Activated T-helper 1 cell treated with anti-CD3 and anti-CD28 coated beads, Interleukin-2, amount 50 U/mL, for 16 hours (primary cell): ENCODE measurements at places on chromosomes 5 and 9.

- DNase-seq: no peak
Observed at GRCh38 chr9:99567436-99567835, 254.2 kb upstream of the NR4A3 start.

DNA sequence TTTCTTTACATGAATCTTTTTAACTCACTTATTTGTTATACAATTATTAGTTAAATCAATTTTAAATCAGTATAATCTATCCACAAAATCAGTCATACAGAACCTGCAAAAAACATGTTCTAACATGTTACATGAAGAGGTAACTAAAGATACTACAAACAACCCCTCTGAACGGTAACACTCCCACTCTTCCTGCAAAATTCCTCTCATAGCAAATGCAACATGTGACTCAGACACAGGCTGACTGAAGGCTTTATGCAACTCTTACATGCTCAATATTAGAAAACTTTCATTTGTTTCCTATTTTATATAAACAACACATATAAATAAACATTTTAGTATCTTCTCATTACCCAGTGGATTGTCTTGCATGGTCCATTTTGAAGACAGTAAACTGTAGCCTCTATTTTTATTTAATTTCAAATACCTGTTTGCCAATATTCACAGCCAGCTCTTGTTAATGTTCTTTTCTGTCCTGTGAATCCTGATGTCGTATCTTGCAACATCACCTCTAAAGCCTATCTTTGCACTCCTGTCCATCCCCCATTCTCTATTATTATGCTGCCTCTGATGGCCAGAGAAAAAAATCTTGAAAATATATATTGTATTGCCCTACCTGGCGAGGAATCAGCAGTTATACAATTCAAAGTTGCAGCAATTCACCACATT, 100.5 kb upstream of the CCDC152 start:
- DNase-seq: no peak

- no peak for DNase-seq
Observed at GRCh38 chr5:95954716-95955115, 6.9 kb downstream of the ELL2 start.

DNA sequence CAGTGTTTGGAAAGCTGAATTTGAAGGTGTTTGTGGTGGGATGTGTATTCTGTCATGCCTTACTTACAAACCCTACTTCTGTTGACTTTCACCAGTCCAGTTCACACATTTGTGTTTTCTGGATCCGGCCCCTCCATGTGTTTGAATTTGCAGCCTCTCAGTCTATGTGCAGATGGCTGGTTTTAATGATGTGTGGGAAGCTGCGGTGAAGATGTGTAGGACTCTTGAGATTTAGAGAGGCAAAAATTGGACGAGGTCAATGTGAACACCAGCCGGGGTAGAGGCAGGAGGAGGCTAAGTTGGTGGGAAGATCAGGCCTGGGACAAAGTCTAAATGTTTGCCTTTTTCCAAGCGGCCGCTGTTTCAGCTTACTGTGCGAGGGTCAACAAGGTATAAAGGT, 115.4 kb upstream of the KLF9 start:
- DNase-seq: no peak

DNA sequence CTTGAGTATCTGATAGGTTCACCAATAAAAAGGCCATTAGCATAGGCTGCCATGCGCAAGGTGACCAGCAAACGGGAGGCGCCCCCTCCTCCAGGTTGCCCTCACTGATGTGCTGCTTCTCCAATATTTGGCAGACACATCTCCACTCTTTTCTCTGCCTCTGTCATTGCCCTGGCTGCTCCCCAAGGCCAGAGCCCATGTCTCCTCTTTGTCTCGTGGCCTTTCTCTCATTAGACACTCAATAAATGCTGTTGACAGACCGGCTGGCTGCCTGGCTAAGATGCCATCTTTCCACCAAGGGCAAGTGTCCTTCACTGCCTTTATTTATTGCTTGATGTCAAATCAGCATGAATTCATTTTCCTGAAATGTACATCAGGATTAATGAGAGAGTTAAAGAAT, 404.0 kb upstream of the KIF2A start:
- no peak for DNase-seq

- no peak for DNase-seq
Observed at GRCh38 chr9:90365666-90366065, 277.0 kb downstream of the DIRAS2 start.

DNA sequence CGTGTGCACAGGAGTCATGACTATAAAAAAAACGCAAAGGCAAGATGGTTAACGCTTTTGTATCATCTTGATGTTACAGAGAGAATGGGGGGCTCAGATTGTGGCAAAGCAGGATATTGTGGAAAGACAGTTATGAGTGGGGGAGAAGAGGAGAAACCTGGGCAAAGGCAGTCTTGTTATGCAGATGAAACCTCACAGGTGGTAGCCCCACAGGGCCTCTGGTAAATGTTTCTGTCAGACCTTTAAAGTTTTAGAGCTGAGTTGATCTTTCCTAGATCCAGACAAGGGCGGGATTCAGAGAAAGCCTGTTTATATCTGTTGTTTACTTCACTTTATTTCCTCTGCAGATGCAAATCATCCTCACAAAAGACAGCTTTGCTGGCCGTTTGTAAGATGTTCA, 55.2 kb downstream of the C9orf85 start:
- no peak for DNase-seq

- DNase-seq: no peak
Observed at GRCh38 chr9:120117081-120117480, 462.9 kb downstream of the CDK5RAP2 start.

GRCh38 chr9:11158063-11158462, 545.3 kb upstream of the PTPRD start:
- no peak for DNase-seq

GRCh38 chr9:110030632-110031031, 177.3 kb downstream of the C9orf152 start:
- DNase-seq: no peak

DNA sequence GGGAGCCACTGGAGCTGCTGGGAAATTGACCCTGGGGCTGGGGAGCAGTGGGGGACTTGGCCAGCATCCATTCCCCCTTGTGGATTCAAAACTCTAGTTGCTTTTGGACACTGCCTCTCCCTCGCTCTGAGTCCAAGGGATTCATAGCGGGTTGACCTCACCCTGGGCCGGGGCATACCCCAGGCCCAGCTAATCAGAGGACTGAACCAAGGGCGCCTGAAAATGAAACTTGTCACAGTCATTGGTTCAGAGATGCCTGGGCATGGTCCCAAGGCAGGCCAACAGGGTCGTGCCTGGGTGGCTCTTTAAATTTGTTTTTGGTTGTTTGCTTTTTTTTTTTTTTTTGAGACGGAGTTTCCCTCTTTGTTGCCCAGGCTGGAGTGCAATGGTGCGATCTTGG, 22.6 kb downstream of the STK10 start:
- DNase-seq: no peak

GRCh38 chr5:73692166-73692640, 66.2 kb downstream of the ARHGEF28 start:
- no peak for DNase-seq

DNA sequence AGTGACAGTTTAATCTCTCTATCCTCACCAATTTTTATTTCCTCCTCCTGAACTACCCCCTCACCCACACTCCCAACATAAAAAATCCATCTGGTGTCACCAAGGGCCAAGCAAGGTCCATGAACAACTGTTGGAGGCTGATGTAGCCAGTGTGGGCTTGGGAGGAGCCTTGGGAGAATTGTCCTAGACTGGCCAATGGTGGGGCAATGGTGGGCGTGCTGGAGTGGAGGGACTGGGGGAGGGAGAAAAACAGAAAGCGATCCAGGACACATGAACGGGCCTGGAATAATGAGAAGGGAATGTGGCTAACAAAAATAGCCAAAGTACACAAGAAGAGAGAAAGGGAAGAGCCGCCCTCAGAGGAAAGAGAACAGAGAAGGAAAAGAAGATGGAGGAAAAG, 272.6 kb downstream of the ENC1 start:
- no peak for DNase-seq

DNA sequence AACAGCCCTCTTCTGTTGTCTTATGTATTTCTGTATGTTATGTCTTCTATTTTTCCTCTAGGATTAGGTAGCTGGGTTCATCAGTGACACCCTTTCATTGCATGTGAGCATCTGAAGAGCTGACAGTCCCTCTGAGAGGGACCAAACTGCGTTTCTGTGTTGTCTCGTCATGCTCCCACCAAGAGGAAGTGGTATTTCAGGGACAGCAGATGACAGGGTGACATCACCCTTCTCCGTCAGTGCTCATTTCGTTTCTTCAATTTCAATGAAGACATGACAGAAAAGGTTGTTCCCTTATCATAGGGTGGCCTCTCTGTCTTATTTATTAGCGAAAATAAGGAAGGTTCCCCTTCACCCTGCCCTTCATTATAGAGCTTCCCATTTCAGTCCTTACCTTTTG, 225.9 kb upstream of the NR4A3 start:
- DNase-seq: no peak

DNA sequence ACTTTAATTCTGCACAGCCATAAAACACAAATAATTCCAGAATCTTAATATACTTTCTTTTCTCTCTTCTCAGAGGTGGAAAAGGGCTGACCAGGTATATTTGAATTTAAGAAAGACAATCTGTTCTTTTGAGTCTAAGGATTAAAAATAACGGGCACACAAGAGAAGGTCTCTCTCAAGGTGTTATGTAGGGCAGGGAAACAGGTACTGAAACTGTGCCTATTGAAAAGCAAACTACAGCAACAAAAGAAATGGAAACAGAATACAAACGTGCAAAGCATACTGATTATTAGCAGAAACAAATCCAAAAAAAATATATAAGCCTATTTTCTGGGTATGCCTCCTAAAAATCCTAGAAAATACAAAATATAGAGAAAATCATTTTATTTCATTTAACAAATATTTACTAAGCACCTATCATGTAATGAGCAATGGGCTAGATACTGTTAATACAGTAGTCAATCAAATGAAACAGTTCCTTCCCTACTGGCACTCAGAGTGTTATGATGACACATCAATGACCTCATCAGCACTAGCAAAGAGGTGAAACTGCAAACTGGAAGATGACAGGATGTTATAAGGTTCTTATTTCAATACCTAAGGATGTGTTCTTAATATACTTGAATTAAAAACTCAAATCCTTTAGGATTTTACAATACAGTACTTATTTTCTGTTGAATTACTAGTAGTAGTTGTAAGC, 87.7 kb downstream of the AUH start:
- DNase-seq: no peak

DNA sequence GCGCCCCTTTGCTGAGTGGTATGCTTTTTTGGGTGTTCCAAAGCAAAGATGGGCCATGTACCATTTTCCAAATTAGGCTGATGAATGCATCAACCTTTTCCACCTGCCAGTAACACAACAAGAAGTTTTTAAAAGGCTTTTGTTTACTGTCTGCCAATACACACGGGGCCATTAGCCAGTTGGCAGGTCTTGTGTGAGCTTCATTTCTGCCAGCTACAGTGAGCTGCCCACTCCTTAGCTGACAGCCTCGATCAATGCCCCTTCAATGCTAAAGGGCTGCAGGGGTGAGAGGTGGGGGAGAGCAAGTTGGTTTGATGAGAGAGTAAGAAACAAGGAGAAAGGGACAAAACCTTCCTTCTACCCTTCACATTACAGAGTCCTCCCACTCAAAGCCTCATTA, 128.7 kb downstream of the C5orf15 start:
- DNase-seq: no peak

DNA sequence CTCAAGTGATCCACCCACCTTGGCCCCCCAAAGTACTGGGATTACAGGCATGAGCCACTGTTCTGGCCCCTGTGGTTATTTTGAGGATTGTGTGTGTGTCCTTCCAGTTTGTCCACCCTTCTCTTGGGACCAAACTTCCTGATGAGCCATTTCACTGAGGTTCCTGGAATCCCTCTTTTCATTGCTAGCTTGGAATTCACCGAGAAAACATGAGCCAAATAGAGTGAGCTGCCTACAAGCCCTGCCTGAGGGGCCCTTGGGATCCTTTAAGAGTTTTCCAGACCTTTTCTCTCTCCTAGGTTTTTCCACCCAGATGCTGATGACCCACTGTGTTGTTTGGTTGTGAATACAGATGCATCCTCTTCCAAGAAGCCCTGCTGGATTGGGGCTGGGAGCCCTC, 13.2 kb upstream of the KIF12 start:
- no peak for DNase-seq

DNA sequence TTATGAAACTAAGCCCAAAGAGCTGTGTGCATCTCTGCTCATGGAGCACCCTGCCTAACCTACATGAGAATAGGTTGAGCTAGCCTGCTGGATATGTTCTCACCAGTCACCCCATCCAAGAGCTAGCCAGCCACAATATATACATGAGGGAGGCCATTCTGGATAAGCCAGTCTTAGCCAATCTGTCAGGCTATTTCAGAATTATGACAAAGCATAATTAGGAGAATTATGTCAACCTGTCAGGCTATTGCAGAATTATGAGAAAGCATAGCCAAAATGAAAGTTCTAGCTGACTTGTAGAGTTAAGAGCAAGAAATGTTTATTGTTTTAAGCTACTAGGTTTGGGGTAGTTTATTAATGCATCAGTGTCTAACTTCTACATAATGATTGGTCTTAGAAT, 189.8 kb downstream of the WDR70 start:
- no peak for DNase-seq

- DNase-seq: no peak
Observed at GRCh38 chr9:36876056-36876455, 158.0 kb downstream of the PAX5 start.

GRCh38 chr9:27019589-27019988, 14.1 kb upstream of the LRRC19 start:
- no peak for DNase-seq

GRCh38 chr5:140631831-140632365, 1.1 kb downstream of the CD14 start:
- DNase-seq: no peak
